ENCODE measurements at places on chromosomes 16 and 17.

GRCh38 chr16:54231919-54232318, 54.7 kb downstream of the IRX3 start:
- no peak for DNase-seq

- peak; percentile 18 for DNase-seq
Measured at GRCh38 chr17:10698096-10698818, 863 bp downstream of the ADPRM start.

DNA sequence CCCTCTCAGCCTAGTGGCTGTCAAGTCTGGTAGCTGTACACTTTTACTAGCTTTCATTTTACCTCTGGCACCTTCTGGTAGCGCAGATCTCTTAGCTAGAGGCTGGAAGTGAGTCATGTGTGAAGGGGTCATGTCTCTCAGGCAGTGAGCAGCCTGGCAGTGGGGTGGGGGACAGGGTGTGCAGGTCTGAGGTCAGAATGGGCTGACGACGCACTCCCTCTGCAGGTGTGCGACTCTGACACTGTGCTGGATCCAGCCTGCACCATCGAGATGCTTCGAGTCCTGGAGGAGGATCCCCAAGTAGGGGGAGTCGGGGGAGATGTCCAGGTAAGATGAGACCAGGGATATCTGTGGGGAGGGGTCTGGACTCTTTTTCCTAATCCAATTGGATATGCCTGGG, 7.8 kb downstream of the HAS3 start:
- no peak for DNase-seq

- no peak for DNase-seq
Measured at GRCh38 chr16:26524281-26524680, 542.4 kb upstream of the C16orf82 start.

DNA sequence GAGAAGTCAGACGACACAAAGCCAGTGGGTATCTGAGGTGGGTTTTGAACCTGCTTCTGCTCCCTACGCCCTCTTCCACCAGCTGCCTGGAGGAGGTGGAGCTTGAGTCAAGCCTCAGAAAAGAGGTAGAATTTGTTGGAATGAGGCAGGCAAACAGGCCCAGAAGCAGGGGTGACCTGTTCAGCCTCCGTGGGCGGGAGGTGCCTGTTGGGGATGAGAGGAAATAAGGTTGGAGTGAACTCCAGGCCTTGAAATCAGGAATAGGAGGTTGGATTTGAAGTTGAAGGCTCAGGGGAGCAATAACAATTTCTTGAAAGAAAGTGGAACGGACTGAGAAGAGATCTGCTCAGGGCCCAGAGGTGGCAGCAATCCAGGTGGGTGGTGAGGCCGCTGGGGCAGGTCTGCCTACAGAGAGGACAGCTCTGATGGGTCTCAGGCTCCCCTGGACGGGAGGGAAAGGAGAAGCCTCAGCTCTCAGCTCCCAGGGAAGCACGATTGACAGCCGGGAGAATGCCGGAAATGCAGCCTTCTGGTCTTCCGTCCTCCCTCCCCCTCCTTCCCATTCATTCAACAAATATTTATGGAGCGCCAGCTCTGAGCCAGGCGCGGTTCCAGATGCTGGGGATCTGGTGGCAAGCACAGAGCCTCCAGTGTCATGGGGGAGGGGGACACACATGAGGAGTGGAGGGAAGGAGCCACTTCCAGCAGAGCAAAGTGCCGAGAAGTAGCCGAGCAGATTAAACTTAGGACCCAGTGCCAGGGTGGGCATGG, 61.9 kb upstream of the CIBAR2 start:
- DNase-seq = no peak

GRCh38 chr16:51129105-51129504, 22.0 kb downstream of the SALL1 start:
- no peak for DNase-seq

DNA sequence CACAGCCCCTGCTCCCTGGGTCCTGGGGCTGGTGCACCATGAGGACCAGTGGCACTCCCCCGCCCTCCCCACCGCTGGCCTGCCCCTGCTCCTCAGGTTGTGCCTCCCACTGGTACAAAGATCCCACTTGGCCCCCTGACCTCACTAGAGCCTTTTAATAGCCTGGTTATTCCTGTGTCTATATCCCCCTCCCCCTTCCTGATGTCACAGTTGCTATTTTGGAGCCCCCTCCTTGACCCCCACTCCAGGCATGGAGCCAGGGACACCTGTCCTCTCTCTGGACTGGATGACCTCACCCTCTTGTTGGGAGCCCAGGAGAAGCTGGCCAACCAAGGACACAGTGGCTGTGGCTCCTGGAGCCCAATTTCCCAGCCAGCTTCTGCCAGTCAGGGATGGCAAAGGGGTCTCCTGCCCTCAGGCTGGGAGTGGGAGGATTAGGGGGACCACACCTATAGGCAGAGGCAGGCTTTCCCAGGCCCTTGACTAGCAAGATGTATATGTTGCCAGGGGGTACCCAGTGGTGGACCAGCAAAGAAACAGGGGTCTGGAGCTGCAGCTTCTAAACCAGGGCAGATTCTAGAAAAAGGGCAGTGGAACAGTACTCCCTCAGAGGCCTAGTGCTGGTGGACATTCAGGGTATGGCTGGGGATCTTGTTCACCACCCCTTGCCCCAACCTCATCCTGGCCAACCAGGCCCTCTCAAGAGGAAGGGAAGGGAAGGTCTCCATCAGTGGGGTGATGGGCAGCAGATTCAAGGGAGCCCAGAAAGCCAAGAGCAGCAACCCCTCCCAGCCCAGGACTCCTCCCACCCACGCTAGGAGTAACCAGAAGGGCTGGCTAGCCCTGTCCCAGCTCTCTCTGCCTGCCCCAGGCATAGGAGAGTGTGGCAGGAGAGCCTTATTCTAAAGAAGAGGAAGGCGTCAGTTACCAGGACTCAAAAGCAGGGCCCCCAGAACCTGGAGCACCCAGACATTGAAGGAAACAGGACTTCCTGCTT, 10.9 kb downstream of the HDAC5 start:
- no peak for DNase-seq

- no peak for DNase-seq
Measured at GRCh38 chr16:57244463-57244766, 644 bp upstream of the ARL2BP start.

Data from KBM-7 (cell line).